Right ventricle myocardium superior (tissue), 1 donor: ENCODE measurements at places on chromosomes 6 and 20. TPM values are rescaled to one million over a fixed set of nuclear protein-coding genes. Genes with fewer than 3 reads are reported as not detected.

DNA sequence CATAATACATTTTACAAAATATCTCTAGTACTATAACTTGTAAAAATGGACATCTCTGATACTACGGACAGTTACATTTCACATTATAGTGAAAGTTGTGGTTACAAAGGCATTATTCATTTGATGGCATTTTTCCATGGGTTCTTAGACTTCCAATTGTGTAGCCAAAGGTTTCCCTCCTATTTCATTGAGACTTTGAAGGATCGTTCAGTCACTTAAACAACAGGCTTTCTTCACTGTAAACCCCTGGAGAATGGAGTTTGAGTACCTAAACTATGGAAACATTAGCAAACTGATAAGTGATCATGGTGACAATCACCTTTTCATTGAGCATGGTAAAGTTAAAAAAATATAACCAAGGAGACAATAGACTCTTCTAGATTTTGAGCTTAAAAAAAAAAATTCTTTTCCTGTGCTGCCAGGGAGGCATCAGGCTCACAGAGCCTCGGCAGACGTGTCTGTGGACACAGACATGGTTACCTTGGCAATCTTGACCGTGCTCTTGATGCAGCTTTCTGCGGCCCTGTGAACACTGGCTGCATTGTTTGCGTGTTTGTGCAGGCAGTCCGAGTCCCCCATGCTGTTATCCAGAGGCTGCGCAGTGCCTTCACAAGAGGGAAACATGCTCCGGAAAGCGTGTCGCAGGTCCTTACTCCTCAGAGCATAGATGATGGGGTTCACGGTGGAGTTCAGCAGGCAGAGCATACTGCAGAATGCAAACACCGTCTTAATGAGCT is 22.6 kb downstream of the CNR1 start:
- DNase-seq = no peak

GRCh38 chr20:62253398-62253797 is 15.1 kb downstream of the OSBPL2 start:
- no peak for DNase-seq

DNA sequence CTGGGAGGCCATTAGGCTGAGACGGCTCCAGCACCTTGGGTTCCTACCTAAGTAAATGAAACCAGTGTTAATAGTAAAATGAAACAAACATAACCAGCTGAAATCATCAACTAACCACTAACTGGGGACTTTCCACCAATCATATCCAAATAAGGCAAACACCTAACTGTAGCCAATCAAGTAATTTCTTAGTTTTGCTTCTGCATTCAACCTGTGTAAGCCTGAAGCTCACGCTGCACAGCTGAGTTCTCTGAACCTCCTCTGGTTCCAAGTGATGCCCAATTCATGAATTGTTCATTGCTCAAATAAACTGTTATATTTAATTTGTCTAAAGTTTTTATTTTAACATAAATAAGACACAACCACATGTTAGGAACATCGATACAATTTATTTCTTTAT is 22.5 kb downstream of the KLHL32 start:
- no peak for DNase-seq

The CLPSL1 gene
- total RNA-seq = not detected

The LGSN gene
- not detected for total RNA-seq

The SDC4 gene
- 80.7 TPM for total RNA-seq

The PDE7B gene
- total RNA-seq = 18.6 TPM
